Iris pigment epithelial cell (primary cell): ENCODE measurements at places on chromosomes 2 and 18.

DNA sequence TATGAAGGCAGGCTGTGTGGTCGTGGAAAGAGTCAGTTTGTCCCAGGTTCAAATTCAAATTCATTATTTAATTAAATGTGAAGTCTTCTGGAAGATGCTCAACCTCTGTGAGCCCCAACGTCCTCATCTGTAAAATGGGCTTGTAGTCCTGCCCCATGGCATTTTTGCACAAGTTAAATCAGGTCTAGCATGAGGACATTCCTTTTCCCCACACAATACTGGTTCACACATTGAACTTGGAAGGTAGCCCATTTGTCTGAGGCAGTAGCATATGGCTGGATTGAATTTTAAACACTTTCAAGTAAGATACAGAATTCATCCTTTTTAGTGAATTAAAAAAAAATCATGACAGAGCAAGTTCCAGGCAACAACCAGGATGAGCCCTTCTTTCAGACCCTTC, 665.4 kb upstream of the HS6ST1 start:
- no peak for DNase-seq

- DNase-seq: no peak
Measured at GRCh38 chr2:121746071-121746578, 9.3 kb upstream of the TSN start.

- no peak for DNase-seq
Measured at GRCh38 chr2:222193328-222193983, 105.3 kb downstream of the PAX3 start.

GRCh38 chr2:240559286-240559685, 871 bp upstream of the DUSP28 start:
- no peak for DNase-seq

DNA sequence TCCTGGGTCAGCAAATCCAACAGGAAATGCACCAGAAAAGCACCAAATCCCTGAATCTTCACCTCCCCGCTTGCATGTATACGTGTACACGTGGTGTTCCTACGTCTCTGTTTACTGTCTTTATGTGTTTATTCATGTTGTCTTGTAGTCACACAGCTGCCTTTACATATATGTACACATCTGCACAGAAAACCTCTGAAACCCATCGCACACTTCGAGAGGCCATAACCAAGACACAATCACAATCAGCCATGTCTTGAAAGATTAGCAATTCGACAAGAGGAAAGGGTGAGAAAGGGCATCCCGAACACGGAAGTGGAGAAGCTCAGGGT, 98.1 kb downstream of the PLB1 start:
- DNase-seq: no peak

- DNase-seq: no peak
Measured at GRCh38 chr2:176854878-176855277, 357.7 kb upstream of the HNRNPA3 start.

DNA sequence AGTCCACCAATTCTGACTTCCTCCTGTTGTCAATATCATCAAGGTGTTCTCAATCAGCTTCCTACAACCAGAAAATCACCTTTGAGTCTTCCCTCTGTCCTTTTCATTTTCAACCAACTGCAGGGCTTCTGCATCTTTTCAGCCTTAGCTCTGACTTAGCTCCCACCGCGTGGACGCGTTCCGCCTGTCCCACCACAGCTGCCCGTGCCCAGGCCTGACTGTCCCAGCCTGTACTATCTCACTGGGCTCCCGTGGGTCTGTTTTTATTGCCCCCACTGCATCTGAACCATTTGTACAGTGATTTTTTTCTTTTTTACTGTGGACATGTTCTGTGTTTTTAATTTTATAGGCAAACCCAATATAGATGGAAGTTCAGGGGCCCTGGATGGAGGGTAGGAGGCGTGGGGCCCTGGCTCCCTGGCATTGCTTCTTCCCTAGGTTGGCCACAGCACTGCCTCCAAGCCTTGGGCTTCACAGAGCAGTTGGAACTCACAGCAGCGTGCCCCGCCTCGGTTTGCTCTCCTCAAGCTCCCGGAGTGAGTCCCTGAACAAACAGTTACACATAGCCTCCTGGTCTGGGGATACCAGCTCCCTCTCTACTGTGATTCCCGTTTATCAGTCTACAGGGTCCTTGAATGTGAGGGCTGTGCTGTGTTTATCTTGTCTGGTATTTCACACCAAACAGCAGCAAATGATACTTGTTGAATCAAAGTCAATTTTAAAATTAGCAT, 280.6 kb upstream of the PXDN start:
- no peak for DNase-seq

- DNase-seq: no peak
Measured at GRCh38 chr18:64752707-64753106, 603.8 kb upstream of the LINC00305 start.

- peak; percentile 27 for DNase-seq
Measured at GRCh38 chr18:34023471-34023870, 201.2 kb downstream of the NOL4 start.

DNA sequence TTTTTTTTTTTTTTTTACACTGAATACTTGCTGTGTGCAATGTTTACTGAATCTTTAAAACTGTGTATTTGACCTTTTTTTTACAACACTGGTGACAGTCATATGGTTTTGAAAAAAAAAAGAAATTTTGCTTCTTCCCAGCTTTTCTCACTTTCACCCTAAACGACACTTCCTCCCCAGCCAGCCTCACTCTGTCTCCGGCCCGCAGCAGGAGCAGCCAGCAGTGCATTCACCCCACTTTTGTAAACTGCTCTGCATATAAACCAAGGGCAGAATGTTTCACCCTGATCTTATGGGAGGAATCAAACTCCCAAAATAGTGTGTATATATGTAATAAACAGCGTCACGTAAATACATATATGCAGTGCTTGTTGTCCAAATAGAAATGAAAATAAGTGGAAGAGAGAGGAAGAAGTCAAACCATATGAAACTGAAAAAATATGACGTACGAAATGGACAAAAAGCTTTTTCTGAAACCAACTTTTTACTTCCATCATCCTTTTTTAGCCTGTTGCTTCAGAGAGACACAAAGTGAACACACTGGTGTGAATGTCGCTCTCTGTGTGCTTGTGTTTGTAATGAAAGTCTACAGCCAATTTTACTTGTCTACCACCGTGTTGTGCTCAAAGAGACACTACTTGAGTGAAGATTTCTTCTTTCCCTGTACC, 54.2 kb downstream of the ZCCHC2 start:
- no peak for DNase-seq

DNA sequence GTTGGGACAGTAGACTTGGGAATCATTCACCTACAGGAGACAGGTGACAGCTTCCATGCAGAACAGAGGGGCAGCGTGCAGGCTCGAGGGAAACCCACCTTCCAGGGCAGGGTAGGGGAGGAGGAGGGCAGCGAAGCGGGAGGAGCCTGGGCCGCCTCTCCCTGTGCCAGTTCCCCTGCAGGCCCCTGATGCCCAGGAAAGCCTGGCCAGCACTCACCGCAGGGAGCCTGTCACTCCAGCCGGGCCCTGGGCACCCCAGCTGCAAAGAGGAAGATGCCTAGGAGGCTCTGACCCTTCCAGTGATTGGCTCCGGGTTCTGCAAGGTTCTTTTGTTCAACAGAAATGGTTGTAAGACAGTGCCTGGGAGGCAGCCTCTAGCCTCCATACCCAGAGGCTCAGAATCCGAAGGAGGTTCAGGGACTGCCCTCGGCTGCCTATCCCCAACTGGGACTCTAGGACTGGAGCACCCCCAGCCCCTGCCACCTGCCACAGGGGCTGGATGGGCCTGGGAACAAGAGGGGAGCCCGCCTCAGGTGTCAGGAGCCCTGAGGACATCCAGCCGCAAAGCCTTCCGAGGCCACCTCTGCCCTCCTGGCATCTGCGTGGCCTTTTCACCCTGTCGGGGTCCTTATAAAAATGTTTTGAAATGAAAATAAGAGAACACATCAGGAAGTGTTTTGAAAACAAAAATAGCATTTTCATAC, 103.2 kb downstream of the PTGR3 start:
- no peak for DNase-seq

DNA sequence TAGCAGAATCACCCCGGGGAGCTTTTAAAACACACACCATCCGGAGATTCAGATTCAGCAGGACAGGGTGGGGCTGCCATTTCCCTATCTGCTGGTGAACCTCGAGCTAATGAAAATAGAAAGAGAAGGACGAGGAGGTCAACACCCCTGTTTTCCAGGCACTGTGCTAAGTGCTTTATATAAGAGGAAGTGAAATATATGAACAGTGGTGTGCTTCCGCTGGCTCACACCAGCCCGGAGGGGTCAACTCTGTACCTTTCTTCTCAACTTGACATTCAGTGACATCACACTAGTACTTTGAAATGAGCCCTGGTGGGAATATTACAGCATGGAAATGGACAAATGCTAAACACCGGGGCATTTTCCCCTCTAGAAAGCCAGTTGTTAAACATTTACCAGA, 108.3 kb upstream of the LTBP1 start:
- DNase-seq: no peak

- DNase-seq: peak; percentile 78
Measured at GRCh38 chr2:121648206-121649148, 785 bp downstream of the CLASP1 start.

DNA sequence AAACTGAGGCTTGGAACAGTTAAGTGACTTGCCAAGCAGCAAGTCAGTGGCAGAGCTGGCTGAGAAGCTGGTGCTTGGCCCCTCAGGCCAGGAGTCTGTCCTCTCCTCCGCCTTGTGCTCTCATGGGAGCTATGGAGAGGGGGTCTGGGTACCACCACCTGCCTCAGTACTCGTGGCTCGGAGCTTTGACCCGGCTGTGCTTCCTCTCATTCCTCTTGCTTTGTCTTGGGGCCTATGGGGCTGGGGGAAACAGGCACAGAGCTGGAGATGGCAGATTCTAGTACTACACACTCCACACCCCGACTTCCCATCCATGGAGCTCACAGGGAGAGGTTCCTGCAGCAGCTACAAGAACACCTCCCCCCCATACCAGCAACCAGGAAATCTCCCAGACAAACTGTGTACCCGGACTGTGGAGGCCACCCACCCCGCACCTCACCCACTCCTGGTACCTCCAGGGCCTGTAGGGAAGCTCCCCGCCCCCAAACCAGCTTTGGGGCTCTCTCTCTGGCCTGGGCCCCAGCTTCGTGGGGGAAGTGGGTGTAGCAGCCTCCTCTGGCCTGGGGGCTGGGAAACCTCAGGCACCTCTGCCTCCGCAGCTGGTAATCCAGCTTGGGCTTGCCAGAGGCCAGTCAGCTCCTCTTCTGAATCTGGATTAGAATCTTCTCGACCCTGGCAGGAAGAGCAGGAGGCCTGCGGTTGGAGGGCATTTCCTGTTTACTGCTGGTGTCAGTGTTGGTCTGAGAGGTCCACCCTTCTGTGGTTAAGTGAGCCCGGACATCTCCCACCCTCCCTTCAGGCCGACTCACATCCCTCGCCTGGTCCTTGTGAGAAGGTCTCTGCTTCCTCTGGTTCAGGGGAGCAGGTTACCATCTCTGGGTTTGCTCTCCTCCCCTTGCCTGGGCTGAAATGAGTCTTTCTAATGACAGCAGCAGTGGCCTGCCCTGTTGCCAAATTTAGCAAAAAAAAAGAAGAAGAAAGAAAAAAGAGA, 22.3 kb upstream of the RHOB start:
- peak; percentile 89 for DNase-seq

DNA sequence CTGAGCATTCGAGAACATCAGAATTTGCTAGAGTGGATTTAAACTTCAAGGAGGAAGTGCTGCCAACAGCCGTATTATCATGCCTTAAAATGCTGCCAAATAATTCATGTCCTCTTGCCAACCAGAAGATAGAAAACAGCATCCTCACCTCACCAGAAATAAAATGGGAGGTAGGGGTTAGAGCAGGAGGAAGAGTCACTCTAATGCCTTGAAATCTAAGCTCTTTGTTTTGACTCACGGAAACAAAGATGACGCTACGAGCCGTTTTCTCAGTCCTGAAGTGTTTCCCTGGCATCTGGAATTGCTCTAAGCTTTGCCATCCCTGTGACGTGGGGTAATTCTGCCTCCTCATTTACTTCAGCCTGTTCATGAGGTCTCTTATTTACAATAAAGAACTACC, 97.1 kb downstream of the PRPF40A start:
- DNase-seq: no peak

- peak; percentile 42 for DNase-seq
Measured at GRCh38 chr2:31271851-31272267, 37.9 kb downstream of the EHD3 start.

GRCh38 chr18:61637319-61637718, 255.5 kb downstream of the RNF152 start:
- DNase-seq: no peak

DNA sequence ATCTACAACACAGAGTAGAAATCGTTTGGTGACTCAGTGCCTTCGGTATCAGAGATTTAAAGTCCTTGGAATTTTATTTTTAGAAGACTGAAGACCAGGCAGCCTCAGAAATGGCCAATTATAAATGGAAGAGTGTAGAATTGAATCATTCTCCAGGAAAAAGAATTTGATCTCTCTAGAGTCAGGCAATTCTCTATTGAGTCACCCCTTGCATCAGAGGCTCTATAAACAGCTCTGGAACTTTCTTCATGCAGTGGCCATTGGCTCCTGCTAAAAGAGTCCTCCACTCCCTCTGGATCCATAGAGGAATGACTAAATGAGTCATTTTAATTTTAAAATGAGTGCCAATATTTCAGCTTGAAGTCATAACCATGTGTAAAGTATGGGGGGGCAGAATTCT, 816.2 kb downstream of the TDRD15 start:
- DNase-seq: peak; percentile 36
